ENCODE measurements at places on chromosomes 5 and 9.

GRCh38 chr9:98869866-98870265, 62.4 kb downstream of the GALNT12 start:
- no peak for DNase-seq

GRCh38 chr5:121024416-121025311, 560.6 kb downstream of the PRR16 start:
- no peak for DNase-seq

DNA sequence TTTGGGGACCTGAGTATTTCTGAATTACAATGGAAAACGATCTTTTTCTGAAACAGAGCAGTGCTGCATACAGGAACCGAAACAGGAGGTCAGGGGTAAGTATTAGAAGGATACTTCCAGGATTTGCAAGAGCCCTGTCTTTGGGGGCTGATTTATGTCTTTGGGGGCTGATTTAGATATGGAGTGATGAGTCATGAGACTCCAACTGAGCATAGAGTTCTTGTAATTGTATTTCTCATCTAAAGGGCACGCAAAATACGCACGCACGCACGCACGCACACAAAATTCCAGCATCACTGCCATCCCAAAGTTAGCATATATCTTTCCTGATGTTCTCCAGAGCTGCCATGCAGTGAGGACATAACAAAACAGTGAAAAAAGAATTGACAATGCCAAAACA, 414.8 kb upstream of the CCNH start:
- no peak for DNase-seq

GRCh38 chr9:107841076-107841475, 351.5 kb upstream of the KLF4 start:
- no peak for DNase-seq

DNA sequence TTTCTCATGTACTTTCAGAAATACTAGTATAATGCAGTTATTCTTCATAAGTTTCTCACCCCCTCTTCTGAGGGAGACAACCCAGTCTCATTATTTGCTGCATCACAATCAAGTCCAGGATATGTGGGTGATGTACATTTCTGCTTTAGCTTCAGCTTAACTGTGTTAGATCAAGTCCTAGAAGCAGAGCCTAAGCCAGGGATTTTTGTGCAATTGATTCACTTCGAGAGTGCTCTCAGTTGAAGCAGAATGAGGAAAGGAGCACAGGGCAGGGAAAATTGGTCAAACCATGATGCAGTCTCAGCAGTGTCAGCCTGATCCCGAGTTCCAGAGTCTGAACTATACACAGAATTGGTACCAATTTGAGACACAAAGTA, 15.1 kb downstream of the HNRNPK start:
- DNase-seq, result no peak

DNA sequence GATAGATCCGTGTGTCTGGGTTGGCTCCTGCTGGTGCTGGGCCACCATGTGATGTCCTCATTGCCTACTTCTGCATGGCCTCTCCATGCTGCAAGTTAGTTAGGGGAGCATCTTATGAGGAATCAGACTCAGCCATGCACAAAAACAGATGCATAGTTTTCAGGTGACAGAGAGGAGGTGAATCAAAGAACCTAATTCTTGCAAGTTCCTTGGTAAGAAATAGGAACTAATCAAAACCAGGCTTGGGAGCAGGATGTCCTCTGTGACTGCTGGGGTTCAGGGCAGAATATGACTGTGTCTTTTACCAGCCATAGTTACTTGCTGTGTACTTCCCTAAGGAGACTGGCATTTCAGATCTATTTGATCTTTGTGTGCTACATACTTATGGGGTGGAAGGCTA, 61.6 kb downstream of the C9orf152 start:
- no peak for DNase-seq

GRCh38 chr5:10073441-10074104, 176.1 kb downstream of the ATPSCKMT start:
- no peak for DNase-seq

- no peak for DNase-seq
Observed at GRCh38 chr5:148382961-148383360, 797 bp upstream of the FBXO38 start.

DNA sequence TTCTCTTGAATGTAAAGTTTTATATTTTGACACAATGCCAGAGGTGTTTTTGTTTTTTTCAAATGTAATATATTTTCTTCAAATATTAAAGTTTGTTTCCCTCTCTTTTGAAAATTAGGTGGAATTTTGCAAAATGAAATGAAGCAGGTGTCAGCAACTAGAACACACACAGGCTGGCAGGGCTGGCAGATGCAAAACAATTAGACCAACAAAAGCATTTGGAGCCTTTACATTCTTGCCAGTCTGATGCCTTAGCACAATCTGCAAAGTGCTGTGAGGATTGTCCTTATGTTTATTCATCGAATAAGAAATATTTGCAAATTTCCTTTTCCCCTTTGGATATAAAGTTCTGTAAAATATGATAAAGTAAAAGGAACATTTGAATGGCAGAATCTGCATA, 1063.9 kb downstream of the CDH9 start:
- no peak for DNase-seq

DNA sequence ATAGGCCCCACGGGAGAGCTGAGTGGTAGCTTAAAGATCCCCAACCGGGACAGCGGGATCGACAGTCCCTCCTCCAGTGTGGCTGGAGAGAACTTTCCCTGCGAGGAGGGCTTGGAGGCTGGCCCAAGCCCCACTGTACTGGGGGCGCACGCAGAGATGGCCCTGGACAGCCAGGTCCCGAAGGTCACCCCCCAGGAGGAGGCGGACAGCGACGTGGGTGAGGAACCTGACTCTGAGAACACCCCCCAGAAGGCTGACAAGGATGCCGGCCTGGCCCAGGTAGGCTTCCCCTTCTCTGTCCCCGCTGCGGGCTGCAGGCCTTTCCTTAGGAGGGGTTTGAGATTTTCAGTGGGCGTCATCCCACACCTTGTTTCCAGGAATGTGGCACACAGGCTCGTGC, 29.1 kb downstream of the FGD3 start:
- no peak for DNase-seq

GRCh38 chr5:179801304-179802206, 5.1 kb downstream of the MGAT4B start:
- DNase-seq, result no peak

- DNase-seq, result no peak
Observed at GRCh38 chr5:59814537-59814872, 79.0 kb downstream of the PDE4D start.

DNA sequence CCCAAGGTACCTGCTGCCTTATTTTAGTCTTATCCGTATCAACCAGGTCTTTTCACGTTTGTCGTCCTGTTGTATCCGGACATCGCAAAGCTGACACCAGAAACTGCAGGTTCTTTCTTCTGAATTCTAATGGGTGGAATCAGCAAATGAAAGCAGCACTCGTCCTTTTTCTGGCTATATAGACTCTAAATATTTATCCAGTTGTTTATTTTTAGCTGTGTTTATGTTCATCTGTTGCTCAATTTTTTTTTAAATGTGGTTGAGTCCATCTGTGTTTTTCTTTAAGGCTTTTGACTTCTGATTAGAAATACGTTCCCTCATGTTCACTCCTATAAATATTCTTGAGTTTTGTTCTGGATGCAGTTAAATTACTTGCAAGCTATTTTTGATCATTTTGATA, 831.7 kb downstream of the MTRR start:
- no peak for DNase-seq

- no peak for DNase-seq
Observed at GRCh38 chr9:88278036-88278435, 110.2 kb upstream of the SPIN1 start.

- DNase-seq, result no peak
Observed at GRCh38 chr9:124594673-124595072, 87.5 kb upstream of the NR5A1 start.

DNA sequence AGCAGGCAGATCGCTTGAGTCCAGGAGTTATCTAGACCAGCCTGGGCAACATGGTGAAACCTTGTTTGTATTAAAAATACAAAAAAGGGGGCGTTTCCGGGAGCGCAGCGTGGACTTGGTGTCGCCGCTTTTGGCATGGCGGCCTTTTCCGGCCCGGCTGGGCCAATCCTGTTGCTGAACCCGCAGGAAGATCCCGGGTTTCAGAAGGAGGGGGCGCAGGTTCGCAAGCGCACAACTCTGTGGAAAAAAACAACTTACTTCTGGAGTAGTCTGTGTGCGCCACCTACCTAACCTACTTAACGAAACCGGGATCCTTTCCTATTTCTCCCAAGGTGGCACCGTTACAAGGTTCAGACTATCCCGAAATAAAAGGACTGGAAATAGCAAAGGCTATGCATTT, 198.6 kb downstream of the MSX2 start:
- DNase-seq, result no peak

DNA sequence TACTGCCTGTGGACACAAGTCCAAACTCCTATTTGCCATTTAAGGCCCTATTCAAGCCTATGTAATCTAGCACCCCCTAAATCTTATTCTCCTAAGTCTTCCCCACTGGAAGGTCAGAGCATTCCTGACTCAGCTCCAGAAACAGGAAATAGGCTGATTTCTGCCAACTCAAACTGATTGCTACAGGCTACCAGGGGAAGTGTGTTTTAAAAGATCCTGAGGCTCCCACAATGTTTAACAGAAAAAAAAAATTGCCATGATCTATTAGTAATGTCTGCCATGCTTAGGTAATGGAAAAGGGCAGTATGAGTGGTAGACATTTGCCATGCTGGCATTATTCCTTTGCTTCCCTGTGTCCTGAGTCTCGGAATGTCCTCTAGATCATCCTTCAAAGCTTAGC, 65.8 kb upstream of the BRINP1 start:
- no peak for DNase-seq

- no peak for DNase-seq
Observed at GRCh38 chr9:74775396-74775795, 112.3 kb downstream of the TRPM6 start.

GRCh38 chr5:94276048-94276447, 342.4 kb downstream of the KIAA0825 start:
- no peak for DNase-seq

GRCh38 chr5:97412959-97413358, 229.9 kb upstream of the RIOK2 start:
- DNase-seq, result no peak

- no peak for DNase-seq
Observed at GRCh38 chr5:127112347-127112864, 39.1 kb upstream of the C5orf63 start.

GRCh38 chr5:76514292-76514691, 108.9 kb downstream of the F2RL2 start:
- DNase-seq, result no peak
